Lung (tissue), 17 donors: ENCODE measurements at places on chromosomes 4 and X. TPM values are rescaled to one million over a fixed set of nuclear protein-coding genes. Genes with fewer than 3 reads are reported as not detected.
A peak's percentile ranks its signal among the peaks of the same experiment; 100 is the strongest.

Gene GPC4
- total RNA-seq: 38.6 TPM

DNA sequence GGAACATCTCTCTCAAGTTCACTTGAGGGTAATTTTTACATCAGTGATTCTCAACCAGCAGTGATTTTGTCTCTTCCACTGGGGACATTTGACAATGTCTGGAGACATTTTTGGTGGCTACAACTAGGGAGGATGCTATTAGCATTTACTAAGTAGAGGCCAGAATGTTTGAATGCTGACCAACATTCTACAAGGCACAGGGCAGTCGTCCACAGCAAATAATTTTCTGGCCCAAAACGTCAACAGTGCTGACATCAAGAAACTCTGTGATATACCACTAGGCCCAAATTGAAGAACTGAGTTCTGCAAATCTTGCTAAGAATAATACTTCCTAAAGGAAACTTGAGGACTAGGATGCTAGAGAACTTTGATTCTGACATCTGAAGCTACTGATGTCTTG is 7.1 kb downstream of the KLKB1 start:
- no peaks in the 10 kb centered on the region for H3K27me3 ChIP-seq
- H3K4me3 ChIP-seq: no peak overlapping the region
- H3K36me3 ChIP-seq: peaks cover 10% of the 10 kb centered on the region
- H3K27ac ChIP-seq: no peak overlapping the region
- H3K4me1 ChIP-seq: no peaks in the 10 kb centered on the region

DNA sequence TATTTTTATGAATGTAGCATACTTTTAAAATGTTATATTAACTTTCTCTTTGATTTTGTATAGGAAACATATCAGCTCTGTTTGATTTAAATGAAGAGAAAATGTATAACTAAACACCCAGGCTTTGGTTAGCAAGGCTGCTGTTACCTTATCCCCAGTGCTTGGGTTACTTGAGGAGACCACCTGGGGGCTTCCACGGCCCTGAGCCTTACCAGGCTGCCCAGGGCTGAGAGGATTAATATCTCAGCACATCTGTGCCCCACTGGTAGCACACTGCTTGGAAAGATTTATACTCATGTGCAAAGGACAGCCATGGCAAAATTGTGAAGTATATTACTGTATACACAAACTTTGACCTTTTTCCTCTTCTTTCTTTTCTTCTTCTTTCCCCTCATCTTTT is 752.9 kb downstream of the RAPGEF2 start:
- H3K4me1 ChIP-seq: no peaks in the 10 kb centered on the region
- DNase-seq: no peak
- H3K4me3 ChIP-seq: no peak overlapping the region
- no peaks in the 10 kb centered on the region for H3K27me3 ChIP-seq
- H3K36me3 ChIP-seq: no peaks in the 10 kb centered on the region
- no peak overlapping the region for H3K27ac ChIP-seq

DNA sequence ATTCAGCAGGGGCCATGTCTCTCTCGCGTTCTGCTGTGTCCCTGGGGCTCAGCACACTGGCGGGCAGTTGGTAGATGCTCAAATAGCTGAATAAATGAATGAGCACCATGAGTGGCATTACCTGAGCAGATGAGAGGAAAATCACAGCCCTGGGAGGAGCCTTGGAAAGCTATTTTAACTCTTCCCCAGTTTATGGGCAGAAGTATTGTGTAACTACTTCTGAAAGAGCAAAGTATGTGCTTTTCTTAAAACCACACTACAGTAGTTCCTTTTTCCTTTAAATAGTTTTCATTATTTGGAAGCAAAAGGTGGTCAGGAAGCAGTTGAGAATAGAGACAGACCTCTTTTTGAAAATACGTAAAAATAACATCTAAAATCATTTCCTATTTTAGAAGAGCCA is 3.0 kb upstream of the PLAC1 start:
- no peaks in the 10 kb centered on the region for H3K36me3 ChIP-seq
- no peak overlapping the region for H3K4me3 ChIP-seq
- no peaks in the 10 kb centered on the region for H3K27me3 ChIP-seq
- DNase-seq: no peak
- no peak overlapping the region for H3K27ac ChIP-seq

DNA sequence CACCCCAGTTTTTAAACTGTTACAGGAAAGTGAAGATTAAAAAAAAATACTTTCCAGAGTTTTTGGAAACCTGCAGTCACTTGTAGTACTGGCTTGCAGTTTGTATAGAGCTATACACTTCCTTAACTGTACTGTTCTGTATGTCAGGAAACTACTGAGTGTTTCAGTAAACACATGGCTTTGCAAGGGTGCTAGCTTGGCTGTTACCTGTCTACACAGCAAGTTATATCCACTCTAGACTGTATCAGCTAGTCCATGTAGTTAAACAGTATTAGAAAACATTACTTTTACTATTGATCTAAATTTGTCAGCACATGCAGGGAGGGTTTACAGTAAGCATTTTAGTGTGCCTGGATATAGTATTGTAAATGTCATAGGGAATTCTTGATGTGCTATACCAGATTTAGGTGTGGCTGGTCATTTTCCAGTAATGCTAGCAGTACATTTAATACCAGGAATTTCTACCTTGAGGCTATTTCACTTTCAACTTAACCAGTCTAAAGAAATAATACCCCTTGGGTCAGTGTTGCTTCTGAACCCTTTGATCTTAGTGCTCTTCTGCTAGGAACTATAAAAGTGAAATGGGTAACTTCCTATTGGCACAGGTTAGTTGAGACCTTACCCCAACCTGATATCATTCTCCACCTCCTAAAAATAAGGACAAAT is 192.3 kb upstream of the ANKRD50 start:
- peaks cover 17% of the 10 kb centered on the region for H3K4me1 ChIP-seq
- DNase-seq: peak; percentile 31
- H3K36me3 ChIP-seq: no peaks in the 10 kb centered on the region

- no peak overlapping the region for H3K4me3 ChIP-seq
- H3K27ac ChIP-seq: no peak overlapping the region
- DNase-seq: no peak
Observed at GRCh38 chrX:153587342-153587741, 11.6 kb downstream of the CCNQ start.

Gene ADH1B
- 364 TPM for total RNA-seq

Gene GPR173
- total RNA-seq: 4.6 TPM

- no peak for DNase-seq
- no peaks in the 10 kb centered on the region for H3K4me1 ChIP-seq
- H3K4me3 ChIP-seq: no peak overlapping the region
- H3K27me3 ChIP-seq: no peaks in the 10 kb centered on the region
Observed at GRCh38 chrX:55111578-55112254, 22.9 kb downstream of the PAGE2 start.

- H3K27ac ChIP-seq: no peak overlapping the region
- H3K4me3 ChIP-seq: no peak overlapping the region
- no peaks in the 10 kb centered on the region for H3K4me1 ChIP-seq
- H3K36me3 ChIP-seq: no peaks in the 10 kb centered on the region
Observed at GRCh38 chr4:158605393-158605792, 66.3 kb downstream of the C4orf46 start.

DNA sequence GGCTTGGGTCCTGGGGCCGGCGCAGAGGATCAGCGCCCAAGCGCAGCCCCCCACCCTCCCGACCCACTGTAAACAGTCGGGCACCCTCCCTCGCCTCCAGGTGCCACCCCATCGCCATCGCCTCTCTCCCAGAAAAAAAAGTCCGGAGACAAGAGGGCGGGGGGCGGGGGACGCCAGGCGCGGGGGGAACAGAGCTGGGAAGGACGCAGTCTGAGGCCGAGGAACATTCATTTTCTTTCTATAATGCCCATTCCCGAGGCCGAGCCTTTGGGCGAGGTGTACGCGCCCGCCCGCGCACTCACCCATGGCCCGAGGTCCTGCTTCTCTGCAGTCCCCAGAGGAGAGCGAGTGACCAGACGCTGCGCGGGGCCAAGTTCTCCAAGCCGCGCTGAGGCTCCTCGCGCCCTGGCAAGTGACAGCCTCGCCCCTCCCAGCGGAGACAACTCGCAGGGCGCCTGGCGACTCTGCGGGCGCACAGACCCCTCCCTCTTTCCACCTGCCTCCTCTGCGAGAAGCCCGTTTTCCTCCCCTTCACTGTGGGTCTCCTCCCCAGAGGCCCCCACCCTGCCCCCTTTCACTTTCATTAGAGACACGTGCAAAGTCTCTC is 63.5 kb upstream of the WDR17 start:
- no peaks in the 10 kb centered on the region for H3K36me3 ChIP-seq
- H3K27me3 ChIP-seq: peaks cover 11% of the 10 kb centered on the region
- peaks cover 2% of the 10 kb centered on the region for H3K4me1 ChIP-seq
- H3K4me3 ChIP-seq: peak overlapping the region; percentile 50
- peak; percentile 40 for DNase-seq

Gene PF4V1
- not detected for total RNA-seq

Gene CLIC2
- total RNA-seq: 24.6 TPM

DNA sequence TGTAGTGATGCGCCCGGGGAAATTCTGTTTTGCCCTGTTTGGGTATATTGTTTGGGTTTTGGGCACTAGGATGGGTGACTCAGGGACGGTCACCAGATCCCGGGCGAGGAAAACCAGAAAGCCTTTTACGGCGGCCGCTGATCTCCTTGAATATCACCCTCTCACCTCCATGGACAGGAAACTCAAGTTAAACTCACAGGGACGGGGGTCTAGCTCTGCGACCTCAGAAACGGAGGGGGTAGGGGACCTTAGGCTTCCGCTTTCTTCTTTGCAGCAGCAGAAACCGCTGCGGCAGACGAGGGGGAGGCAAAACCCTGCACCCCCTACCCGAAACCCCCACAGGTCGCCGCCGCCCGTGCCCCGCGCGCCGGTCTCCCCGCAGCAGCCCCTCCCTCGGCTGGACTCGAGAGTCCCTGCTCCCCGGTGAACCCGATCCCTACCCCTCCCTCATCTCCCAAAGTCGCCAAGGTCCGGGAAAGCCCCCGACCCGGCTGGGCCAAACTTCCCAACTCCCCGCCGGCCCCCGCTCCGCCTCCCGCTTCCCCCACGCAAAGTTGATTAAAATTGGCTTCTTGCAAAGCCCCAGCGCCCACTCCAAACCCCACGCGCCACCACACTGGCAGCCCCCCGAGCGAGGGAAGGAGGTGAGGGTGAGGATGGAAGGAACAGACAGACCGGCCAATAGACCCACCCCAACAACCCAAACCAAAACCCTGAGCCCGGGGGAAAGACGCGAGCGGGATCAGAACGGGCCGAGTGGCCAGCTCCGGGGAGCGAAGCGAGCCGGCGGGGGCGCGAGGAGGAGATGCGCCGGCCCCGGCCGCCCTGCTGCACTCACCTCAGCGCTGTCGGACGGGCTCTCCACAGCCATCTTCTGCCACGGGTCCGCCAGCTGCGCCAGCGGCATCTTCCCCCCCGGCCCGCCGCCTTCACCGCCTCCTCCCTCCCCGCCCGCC is 705 bp downstream of the RPS6KA3 start:
- H3K36me3 ChIP-seq: no peaks in the 10 kb centered on the region
- peak overlapping the region; percentile 59 for H3K4me3 ChIP-seq
- H3K27me3 ChIP-seq: peaks cover 40% of the 10 kb centered on the region
- H3K4me1 ChIP-seq: peaks cover 6% of the 10 kb centered on the region
